ENCODE measurements at places on chromosomes 5 and 9. TPM values are rescaled to one million over a fixed set of nuclear protein-coding genes. Genes with fewer than 3 reads are reported as not detected.

Gene PSAT1
- 91.3 TPM for total RNA-seq

Gene RAB3C
- total RNA-seq = not detected

Gene PAEP
- not detected for total RNA-seq

Gene FST
- 0.75 TPM for total RNA-seq

Gene LCN9
- not detected for total RNA-seq

Gene CFAP90
- total RNA-seq = not detected

Gene ABCA1
- total RNA-seq = 0.56 TPM

Gene DPYSL3
- 0.14 TPM for total RNA-seq

Gene SEMA6A
- total RNA-seq = 0.24 TPM

Gene CER1
- total RNA-seq = not detected

Gene NUTM2F
- total RNA-seq = not detected

Gene SLU7
- 38.4 TPM for total RNA-seq

Gene CARD9
- 9.2 TPM for total RNA-seq

Gene MARCOL
- not detected for total RNA-seq

- DNase-seq = no peak
Measured at GRCh38 chr9:35453786-35454185, 36.1 kb upstream of the RUSC2 start.

GRCh38 chr9:134433101-134433500 lies 106.8 kb downstream of the RXRA start:
- no peak for DNase-seq

DNA sequence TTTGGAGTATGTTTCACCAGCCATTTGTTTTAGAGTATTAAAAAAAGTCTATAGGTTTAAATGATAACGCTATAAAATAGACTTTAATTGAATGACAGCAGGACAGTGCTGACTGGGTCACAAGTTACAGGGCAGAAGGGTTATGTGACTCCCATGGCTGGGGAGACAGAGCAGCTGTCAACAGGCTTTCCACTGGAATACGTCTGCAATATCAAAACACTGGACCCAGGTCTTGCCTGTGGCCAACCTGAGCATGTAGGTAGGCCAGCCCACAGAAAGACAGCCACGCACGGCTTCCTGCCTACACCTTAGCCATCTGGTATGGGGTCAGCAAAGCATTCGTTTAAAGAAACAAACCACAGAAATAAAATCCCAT lies 80.7 kb downstream of the OTULIN start:
- DNase-seq = no peak

GRCh38 chr5:149438711-149439132 lies 59.6 kb upstream of the IL17B start:
- DNase-seq = no peak

- DNase-seq = no peak
Measured at GRCh38 chr5:169591636-169592035, 8.1 kb downstream of the SPDL1 start.

GRCh38 chr9:81717061-81717746 lies 27.9 kb upstream of the TLE1 start:
- DNase-seq = no peak

GRCh38 chr5:84622461-84622860 lies 237.8 kb upstream of the EDIL3 start:
- no peak for DNase-seq

GRCh38 chr9:30970812-30971211 lies 1413.6 kb upstream of the ACO1 start:
- DNase-seq = no peak

DNA sequence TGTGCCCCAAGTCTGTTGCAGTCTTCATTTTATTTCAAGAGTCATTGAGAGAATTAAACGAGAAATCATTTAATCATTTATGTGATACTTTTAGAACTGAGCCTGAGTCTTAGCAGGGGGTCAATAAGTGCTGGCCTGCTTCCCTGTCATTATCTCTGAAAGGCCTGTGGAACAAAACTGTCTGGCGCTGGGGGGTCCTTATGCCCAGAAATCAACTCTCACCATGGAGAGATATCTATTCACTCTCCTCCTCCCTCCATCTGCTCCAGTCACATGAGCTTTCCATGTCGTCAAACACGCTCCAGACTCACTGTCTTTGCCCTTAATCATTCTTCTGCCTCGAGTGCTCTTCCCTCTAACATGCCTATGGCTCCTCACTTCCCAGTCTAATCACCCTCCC lies 136.8 kb downstream of the ESM1 start:
- DNase-seq = no peak

GRCh38 chr5:133846478-133847226 lies 121.8 kb downstream of the C5orf15 start:
- DNase-seq = no peak

DNA sequence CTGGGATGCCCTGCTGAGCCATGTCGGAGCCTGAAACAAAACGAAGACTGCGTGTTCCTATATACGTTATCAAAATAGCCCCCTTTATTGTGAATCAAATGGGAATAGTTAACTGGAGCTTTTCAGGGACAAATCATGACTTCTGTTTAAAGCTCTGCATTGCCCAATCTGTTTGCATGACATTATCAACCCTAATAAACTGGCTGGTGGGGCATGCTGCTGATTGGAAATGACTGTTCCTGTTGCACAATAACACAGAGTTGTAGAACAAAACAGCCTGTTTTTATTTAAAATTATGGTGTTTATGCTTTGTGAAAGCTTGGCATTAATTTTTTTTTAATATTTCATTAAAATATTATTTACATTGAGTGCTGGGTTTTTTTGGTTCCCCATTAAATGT lies 215.5 kb downstream of the TMEM167A start:
- no peak for DNase-seq

DNA sequence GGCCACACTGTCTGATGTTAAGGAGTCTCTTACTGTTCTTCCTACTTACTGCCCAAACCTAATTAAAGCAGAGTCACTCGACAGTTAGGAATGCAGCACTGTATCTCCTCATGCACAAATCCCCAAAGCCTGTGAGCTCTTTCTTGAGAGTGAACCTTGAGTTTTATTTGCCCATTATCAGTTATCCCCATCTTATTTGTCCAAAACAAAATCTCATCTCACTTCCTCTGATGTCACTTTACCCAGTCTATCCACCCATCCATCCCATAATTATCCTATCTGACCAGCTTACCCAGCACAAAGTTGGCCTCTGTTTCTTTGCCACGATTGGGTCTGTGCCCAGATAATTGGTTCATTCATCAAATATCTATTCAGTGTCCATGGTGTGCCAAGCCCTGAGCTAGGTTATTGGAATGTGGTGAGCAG lies 250.8 kb downstream of the SLIT3 start:
- no peak for DNase-seq

DNA sequence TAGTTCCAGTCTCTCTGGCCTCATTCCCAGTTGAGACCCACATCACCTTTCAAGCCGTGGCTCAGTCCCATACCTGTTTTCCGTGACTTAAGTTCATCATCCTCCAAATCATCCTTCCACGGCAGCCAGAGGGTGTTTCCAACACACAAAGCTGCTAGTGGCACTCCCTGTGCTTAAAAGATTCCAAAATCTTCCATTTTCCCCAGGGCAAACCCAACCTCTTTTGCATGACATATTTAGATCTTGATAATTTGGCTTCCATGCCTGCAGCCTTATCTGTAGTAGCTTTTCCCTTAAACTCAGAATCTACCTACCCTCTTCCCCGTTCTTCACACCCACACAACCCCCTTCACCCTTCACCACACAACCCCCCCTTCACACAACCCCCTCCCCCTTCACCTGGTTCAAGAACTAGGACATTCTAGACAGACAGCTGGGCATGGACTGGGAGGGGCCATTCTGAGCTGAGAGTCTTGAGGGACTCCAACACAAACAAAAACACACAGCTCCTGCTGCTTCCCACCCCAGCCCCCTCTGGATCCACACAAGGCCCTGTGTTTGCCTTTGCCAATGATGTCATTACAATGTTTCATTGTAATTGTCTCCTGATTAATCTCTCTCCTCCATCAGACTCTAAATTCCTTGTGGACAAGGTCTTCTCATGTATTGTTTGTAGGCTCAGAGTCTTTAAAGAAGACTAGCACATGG lies 268.2 kb downstream of the SH3GL2 start:
- DNase-seq = no peak

GRCh38 chr5:36054647-36055046 lies 12.0 kb downstream of the UGT3A2 start:
- no peak for DNase-seq

DNA sequence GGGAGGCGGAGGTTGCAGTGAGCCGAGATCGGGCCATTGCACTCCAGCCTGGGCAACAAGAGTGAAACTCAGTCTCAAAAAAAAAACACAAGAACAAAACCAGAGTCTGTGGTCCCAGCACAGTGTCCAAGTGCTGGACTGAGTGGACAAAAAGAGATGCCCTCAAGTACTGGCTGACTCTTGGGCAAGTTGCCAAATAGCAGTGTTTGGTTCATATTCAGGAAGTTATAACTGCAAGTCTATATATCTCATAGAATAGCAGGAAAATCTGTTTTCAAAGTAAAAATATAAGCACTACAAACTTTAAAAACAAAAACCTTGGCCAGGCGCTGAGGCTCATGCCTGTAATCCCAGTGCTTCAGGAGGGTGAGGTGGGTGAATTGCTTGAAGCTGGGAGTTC lies 7.3 kb downstream of the HABP4 start:
- no peak for DNase-seq

- no peak for DNase-seq
Measured at GRCh38 chr5:112049738-112050137, 292.7 kb upstream of the NREP start.

DNA sequence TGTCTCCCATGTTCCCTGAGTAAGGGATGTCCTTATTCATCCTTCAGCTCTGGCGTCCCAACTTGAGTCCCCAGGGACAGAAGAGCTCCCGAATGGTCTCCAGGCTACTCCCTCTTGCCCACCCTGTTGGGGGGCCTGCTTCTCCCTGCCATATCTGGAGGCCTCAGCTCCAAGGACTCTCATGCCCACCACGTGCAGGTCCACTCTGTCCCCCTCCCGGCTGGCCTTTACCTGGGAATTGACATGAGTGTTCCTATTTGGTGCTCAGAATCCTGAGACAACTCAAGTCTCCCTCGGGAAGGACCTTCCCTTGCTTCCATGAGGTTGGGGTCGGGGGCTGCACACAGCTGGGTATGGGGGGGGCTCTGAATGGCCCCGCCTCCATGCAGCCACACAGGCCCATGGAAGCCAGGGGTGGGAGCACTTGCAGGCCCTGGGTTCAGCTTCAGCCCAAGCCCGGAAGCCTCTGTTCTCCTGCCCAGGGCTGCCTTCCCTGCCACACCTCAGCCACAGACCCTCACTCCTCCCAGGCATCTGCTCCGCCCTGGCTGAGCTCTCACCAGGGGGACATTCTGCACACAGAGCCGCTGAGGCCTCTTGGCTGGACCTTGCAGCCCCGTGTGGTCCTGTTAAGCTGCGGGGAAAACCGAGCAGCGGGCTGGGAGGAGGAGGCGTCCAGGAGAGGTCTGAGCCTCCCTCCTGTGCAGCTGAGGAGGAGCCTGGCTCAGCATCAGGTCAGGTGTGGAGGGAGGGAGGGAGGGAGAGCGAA lies 121.9 kb downstream of the PHF2 start:
- DNase-seq = peak; percentile 49

DNA sequence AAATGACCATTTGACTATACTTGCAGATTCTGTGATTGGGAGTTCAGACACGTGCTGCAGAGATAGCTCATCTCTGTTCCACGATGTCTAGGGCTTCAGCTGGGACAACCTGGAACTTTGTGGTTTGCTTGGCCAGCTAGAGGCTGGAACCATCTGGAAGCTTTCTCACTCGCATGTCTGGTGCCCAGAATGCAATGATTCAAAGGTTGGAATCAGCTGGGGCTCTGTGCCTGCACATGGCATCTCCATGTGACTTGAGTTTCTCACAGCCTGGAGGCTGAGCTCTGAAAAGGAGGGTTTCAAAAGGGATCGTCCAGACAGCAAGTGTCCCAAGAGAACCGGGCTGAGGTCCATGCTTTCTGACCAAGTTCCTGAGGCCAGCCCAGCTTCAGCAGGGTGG lies 465.2 kb downstream of the GADD45G start:
- DNase-seq = peak; percentile 33

DNA sequence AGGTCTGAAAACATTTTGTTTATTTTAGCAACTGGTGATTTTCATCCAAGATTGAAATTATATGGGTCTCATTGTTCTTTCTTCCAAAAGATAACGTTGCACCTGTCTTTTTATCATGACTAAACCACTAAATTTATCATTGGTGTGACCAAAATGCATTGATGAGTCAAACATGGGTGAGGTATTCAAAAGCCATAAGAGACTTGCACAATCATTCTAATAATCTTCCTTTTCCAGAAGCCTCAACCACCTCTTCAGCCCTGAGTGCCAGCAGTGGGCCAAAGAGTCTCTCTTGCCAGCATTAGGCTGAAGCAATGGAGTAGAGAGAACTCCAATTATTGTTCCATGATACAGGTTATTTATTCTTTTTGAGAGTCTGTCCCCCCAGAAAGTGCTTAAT lies 198.9 kb downstream of the LURAP1L start:
- no peak for DNase-seq

Data from activated CD4-positive, alpha-beta T cell treated with anti-CD3 and anti-CD28 coated beads, Interleukin-2, amount 10 ng/mL, durations not matched to agents 24 days and 14 days (primary cell).